Effector CD8-positive, alpha-beta T cell (primary cell): ENCODE measurements at places on chromosomes 7 and 10.

DNA sequence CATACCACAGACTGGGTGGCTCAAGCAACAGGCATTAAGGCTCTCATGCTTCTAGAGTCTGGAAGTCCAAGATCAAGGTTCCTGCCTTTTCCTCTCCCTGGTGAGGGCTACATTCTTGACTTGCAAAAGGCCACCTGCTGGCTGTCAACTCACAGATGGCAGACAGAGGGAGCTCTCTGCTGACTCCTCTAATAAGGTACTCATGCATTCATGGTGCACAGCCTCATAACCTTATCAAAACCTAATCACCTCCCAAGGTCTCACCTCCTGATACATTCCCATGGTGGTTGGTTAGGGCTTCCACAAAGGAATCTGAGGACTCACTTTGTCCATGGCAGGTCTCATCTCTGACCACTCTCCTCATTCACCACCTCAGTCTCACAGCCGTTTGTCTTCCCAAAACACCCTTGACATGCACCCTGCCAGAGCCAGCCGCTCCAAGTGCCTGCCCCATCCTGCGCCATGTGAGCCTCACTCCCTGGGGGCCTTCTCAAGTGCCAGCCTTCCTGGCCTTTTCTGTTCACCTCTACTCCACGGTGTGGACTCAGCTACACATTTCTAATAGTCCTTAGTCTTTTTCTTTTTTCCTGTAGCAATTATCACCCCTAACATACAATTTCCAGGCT lies 400.3 kb upstream of the ADARB2 start:
- no peak for DNase-seq

- no peak for DNase-seq
These were observed 319.7 kb upstream of the SP4 start for GRCh38 chr7:21108182-21108581.

- no peak for DNase-seq
These were observed 19.8 kb upstream of the COL1A2 start for GRCh38 chr7:94374721-94375566.

- no peak for DNase-seq
These were observed 21.3 kb downstream of the MDH2 start for GRCh38 chr7:76069238-76069638.

GRCh38 chr10:97006364-97006763 lies 174.3 kb downstream of the LCOR start:
- DNase-seq, result no peak

DNA sequence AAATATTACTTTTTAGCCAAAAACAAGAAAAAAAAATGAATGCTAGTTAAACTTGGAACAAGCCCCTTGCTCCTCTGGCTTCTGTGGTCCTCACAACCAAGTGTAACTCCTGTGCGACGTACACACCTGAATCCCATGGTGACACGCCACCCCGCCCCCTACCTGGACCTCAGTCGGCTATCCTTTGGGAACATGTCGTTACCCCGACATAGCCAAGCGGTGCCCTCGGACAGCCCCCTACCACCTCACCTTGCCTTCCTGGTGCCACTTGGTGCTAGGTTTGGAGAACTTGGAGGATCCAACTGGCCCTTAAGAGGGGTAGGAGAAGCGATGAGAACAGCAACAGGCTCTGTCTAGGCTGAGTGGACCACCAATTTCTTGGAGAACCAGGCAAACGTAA lies 12.0 kb upstream of the SMARCD3 start:
- DNase-seq, result no peak

GRCh38 chr7:128025380-128025779 lies 5.9 kb downstream of the LRRC4 start:
- no peak for DNase-seq

DNA sequence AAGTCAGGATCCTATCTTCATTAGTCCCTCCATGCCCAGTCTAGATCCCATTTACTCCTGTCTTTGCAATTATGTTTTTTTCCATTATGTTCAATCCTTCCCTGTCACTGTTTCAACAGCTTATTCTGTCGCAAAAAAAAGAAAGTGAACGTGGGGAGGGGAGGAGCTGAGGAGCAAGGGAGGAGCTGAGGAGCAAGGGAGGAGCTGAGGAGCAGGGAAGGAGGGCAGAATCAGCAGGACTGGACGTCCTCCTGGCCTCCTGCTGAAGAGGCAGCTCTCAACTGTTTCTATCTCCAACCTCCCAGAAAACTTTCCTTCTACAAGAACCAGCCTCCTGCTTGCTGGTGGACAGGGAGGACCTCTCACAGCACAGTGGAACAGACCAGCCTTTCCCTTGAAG lies 26.0 kb downstream of the LARP4B start:
- DNase-seq, result no peak

- DNase-seq, result no peak
These were observed 104.9 kb upstream of the ZNF92 start for GRCh38 chr7:65268782-65269149.

GRCh38 chr7:150311146-150311545 lies 12.0 kb upstream of the LRRC61 start:
- no peak for DNase-seq

GRCh38 chr10:89309156-89310055 lies 7.6 kb downstream of the IFIT2 start:
- DNase-seq, result no peak

DNA sequence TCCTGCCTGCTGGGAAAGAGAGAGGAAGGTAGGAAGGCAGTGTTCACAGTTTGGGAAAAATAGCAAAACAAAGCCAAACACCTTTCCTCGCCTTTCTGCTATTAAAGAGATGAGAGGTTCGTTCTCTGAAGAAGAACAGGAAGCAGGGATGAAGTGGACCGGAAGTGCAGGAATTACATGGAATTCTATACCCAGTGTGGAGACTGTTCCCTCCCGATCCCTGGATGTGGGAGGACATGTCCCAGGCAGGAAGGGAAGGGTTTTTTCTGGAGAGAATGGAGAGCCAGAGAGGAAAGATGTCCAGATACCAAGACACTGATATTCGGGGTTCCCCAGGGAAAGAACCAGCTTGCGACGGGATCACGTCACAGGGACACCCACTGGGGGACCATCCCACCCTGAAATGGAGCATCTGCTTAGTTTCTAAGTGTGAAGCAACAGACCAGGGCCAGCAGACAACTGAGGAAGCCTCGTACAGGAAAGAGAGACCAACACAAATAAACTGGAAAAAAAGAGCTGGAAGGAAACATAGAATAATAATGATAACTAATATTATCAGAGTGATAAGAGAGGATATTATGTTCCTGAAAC lies 187.6 kb downstream of the PRPF18 start:
- DNase-seq, result no peak

DNA sequence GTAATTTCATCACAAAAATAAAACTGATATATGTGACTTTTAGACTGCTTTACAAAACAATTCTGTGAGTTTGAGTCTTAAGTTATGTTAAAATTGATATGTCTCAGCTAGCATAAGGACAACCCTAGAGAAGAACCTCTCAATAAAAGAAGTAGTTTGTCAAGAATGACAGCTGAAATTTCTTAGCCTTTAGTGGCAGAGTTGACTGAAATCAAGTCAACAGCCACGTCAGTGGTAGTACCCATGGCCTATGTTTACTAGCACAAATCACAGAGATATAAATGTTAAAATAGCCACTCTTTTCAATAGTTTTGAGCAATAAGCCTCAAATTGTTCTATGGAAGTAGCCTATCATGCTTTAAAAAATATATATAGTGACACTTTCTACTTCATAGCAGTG lies 138.9 kb upstream of the FERD3L start:
- DNase-seq, result no peak

DNA sequence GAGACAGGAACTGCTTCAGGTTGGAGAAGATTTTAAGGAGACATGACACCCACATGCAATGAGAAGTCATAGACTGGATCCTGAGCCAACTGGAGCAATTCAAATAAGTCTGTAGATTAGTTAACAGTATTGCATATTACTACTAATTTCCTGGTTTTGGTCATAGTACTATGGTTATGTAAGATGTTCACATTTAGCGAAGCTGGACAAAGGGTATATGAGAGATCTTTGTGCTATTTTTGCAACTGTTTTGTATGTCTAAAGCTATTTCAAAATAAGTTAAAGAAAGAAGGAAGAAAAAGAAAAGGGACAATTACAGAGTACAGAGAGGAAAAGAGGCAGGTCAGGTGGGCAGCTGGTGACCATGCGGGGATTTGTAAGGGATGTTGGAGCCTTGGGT lies 116.5 kb upstream of the SVIL start:
- no peak for DNase-seq

- no peak for DNase-seq
These were observed 214.3 kb downstream of the DGKB start for GRCh38 chr7:14688208-14688607.

GRCh38 chr10:93872375-93873158 lies 21.2 kb upstream of the SLC35G1 start:
- no peak for DNase-seq

DNA sequence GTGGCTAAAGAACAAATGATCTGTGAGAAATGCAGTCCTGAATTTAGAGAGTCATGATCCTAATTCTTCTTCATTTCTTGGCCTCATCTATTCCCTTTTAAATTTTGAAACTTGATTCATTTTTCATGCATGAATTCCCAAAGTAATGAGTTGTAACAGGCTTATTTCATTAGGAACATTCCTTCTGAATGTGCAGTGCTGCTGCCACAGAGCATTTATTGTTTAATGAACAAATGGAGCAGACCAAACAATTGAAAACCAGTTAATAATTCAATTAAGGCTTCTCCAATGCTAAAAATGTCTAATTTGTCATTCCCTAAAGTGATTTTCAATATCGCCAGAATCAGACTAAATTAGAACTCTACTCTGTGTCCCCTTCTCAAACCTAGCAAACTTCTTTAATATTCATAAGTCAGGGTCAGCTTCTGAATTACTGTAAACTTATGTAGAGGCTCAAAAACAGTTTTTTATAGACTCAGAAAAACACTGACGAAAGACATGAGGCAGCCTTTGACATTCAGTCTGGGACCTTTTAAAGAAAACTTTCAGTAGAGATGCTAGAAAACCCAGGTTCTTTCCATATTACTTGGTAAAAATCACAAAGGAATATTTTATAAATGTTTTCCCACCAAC lies 14.5 kb downstream of the LSMEM1 start:
- no peak for DNase-seq

- no peak for DNase-seq
These were observed 485.3 kb upstream of the ADARB2 start for GRCh38 chr10:2222631-2223030.

- no peak for DNase-seq
These were observed 81.9 kb upstream of the DYNC1I1 start for GRCh38 chr7:95690367-95690947.

GRCh38 chr10:13969792-13970140 lies 361.0 kb downstream of the FRMD4A start:
- no peak for DNase-seq

GRCh38 chr7:30934732-30935568 lies 23.3 kb downstream of the AQP1 start:
- DNase-seq, result no peak

- DNase-seq, result no peak
These were observed 142.9 kb downstream of the FGFR2 start for GRCh38 chr10:121455377-121455776.

DNA sequence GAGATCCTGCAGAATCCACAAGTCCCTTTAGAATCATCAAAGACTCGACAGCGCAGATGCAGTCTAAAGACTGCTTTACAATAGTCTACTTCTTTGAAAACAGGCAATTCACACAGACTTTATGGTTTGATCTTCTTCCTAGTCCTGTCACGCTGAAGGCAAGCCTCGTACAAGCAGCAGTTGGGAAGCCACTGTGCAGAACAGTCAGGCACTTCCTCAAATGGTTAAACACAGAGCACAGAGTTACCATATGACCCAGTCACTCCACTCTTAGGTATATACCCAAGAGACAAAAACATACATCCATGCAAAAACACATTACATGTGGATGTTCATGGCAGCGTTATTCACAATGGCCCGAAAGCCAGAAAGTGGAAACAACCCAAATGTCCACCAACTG lies 41.4 kb downstream of the LRRC20 start:
- DNase-seq, result no peak

DNA sequence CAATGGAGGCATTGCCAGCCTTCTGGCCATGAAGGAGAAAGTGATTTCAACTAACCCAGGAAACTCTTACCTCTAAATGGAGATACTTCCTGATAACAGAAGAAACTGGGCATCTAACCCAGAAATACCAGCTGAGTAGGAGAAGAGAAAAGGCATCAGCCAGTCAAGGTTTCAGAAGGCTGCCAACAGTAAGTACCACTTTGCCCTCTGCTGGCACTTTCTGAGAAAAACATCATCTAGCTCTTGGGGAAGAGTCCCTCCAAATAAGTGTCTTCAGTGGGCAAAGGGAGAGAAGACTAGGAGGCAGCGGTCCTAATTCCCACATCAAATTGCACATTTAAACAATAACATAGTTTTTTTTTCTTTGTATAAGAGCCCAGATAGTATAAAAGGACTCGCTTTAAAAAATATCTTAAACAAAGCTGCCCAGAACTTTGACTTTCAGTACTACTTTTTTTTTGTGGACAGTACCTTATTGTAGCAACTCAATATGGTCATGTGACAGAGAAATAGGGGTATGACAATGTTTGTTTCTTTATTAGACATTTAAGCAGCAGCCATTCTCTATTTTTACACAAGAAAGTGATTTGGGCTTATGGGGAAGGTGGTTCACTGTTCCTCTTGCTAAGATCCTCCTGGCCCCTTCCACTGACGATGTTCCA lies 157.3 kb downstream of the CTTNBP2 start:
- no peak for DNase-seq

GRCh38 chr7:1105189-1105588 lies 17.3 kb downstream of the GPER1 start:
- no peak for DNase-seq

GRCh38 chr7:27640884-27641574 lies 21.7 kb downstream of the HIBADH start:
- no peak for DNase-seq

DNA sequence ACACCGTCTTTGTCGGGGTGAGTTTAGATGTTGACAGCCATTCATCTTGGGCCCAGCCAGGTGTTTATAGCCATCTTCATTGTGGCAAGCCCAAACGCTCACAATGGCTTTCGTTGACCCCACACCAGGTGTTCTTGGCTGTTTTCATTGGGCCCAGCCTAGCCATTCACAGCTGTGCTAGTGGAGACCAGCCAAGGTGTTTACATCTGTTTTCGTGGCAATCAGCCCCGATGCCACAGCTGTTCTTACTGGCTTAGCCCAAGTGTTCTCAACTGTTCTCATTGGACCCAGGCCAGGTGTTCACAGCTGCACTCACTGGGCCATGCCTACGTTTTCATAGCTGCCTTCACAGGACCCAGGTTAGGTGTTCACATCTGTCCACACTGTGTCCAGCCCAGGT lies 7.7 kb downstream of the FRG2B start:
- DNase-seq, result no peak
